Left forelimb (tissue), 1 donor: ENCODE measurements at places on chromosomes 16 and 17.

DNA sequence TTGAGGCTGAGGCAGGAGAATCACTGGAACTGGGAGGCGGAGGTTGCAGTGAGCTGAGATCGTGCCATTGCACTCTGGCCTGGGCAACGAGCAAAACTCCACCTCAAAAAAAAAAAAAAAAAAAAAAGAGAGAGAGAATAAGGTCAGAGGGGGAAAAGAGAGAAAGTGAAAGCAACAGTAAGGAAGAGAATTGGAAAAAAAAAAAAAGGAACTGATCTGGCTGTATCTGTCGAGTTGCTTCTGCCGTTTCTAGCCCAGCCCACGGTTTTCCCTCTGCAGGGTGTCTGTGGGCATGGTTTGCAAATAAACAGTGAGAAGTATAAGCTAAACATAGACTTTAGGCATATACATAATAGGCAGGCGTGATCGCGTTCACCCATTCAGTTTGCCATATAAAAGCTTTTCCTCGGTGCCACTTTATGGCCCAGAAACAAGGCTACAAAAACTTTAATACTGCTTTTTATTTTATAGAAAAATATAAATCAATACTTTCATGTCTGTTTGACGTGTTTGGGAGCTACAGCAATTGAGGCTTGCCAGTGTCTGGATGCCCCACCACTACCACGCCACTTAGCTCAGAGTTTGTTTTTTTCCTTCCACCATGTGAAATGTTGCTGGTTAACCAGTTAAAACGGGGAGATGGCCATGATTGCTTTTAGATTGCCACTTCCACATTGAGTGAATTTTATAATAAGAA is 436.7 kb downstream of the MAF start:
- no peak for DNase-seq

DNA sequence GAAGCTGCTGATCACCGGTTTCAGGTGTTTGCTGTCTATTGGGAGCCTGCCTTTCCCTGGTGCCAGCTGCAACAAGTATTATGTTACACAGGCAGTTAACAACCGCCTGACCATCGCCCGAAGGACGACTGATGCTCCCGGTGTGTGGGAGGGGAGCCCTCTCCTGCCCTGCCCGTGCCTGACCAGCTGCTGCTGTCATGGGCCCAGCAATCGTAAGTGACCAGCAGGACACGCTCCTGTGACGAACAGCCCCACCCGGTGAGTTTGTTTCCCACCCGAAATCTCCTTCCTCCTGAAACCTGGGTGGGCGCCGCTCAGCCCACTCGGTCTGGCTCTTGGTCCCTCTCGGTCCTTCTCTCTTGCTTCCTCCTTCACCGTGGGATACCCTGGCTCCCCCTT is 17.9 kb upstream of the UBE2I start:
- no peak for DNase-seq

DNA sequence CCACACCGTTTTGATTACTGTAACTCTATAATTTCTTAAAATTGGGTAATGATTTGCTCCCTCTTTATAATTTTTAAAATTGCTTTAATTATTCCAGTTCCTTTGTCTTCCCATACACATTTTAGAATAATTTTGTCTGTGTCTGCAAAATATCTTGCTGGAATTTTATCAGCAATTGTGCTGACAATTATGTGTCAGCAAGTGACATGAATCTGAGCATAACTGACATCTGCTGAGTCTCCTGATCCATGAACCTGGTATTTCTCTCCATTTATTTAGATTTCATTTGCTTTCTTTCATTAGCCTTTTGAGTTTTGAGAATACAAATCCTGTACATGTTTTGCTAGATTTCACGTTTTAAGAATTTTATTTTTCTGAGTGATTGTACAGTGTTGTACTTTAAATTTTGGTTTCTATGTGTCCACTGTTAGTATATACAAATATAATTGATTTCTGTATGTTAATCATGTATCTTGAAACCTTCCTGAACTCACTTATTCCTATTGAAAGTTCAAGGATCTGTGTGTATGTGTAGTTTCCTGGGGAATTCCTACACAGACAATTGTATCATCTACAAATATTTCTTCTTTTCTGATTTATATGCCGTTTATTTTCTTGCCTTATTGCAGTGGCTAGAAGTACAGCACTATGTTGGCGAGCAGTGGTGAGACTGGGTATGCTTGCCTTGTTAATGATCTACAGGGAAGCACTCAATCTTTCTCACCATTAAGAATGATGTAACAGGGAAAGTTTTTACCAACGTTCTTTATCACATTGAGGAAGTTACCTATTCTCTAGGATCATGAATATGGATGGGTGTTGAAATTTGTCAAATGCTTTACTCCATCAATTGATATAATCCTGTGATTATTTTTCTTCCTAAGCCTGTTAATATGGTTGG is 45.2 kb downstream of the N4BP1 start:
- no peak for DNase-seq

DNA sequence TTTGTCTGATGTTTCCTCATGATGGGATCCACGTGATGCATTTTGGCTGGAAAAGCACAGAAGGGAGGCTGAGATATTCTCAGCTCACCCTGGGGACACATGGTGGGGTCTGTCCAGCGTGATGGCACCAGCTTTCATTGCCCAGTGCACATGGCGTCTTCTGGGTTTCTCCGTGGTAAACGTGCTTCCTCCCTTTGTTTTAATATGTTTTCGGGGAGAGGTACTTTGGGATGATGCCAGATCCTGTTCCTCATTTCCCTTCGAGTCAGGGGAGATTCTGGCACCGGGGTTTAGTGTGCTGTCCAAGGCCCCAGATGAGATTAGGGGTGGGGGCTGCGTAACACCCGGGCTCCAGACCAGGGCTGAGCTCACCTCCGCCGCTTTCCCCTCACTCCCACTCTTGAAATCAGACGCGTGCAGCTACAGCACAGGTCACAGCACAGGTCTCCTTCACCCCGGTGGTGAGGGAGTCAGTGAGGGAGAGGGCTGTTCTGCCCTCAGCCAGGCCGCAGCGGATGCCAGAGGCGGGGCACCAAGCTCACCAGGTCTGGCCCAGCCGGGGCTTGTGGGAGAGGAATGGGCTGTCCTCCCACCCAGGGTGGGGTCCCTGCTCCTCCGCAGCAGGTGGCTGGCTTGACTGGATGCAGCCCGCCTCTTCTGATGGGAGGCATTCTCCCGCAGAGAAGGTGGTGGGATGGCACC is 33.9 kb downstream of the COX4I1 start:
- no peak for DNase-seq

DNA sequence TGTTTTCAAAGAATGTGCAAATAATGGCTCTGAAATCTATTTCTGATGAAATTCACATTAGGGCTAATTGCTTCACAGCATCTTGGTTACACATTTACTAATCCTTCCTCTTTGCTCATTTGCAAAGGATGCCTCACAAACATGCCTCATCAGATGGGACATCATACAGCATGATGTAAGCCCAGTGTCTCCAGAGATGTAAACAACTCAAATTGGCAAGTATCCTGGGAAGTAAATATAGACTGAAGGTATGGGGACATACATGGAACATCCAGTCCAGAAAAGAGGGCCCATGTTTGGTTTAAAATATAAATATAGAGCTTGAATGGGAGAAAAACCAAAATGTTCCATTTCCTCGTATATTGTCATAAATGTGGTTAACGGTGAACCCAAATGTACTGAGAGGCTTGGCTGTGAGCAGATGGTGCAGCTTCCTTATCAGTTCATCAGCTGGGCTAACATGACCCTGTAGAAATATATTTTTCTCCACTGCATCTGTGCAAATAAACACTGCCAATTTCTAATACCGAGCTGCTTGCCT is 142.9 kb upstream of the NUDT7 start:
- no peak for DNase-seq

DNA sequence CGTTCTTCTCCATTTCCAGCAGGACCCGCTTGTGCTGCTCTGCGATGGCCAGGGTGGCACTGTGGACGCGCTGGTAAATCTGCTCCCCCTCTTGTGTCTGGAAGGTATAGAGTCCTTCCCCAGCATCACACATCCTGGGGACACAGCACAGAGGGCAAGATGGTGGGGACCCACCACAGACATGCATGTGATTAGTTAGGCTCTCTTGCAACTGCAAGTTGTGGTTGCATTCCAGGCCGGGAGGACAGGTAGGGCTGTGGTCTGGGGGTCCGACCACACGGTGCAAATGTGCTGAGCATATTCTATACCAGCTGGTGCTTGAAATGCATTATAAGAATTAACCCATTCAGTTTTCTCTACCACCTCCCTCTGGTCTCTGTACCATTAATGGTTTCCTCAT is 11.4 kb downstream of the POLR2C start:
- no peak for DNase-seq

DNA sequence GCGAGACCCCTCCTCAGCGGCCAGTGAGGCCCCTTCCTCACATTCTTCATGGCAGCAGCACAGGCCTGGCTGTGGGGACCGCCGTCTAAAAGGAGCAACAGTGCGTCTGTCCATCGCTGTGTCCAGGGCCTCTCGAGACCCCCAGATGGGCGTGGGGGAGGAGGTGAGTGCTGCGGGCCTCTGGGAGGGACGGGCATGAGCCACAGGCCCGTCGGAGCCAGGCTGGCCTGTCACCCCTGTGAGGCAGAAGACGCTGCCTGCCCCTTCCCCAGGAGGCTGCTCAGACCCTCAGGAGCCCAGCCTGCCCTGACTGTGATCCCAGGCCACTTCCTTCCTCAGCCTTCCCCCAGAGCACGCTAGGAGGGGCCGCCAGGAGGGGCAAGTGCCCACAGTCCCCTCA is 2.1 kb upstream of the PYCR1 start:
- no peak for DNase-seq

DNA sequence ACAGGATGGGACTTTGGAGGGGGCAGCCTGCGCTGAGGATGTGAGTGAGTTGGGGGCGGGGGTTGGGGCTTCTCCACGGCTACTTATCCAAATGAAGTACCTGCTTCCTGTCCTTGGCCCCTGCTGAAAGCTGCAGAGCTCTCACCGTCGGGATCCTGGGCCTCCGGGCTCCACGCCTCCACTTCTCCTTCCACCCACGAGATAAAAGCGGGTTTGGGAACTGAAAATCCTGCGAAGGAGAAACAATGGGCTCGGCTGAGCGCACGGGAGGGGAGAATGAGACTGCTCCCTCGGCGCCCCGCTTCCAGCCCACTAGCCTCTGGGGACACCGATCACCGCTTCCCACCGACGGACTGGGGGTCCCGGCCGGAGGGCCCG is 486 bp downstream of the ZNF785 start:
- DNase-seq: no peak

- DNase-seq: no peak
Measured at GRCh38 chr17:76951375-76951905, 83.2 kb downstream of the MGAT5B start.

DNA sequence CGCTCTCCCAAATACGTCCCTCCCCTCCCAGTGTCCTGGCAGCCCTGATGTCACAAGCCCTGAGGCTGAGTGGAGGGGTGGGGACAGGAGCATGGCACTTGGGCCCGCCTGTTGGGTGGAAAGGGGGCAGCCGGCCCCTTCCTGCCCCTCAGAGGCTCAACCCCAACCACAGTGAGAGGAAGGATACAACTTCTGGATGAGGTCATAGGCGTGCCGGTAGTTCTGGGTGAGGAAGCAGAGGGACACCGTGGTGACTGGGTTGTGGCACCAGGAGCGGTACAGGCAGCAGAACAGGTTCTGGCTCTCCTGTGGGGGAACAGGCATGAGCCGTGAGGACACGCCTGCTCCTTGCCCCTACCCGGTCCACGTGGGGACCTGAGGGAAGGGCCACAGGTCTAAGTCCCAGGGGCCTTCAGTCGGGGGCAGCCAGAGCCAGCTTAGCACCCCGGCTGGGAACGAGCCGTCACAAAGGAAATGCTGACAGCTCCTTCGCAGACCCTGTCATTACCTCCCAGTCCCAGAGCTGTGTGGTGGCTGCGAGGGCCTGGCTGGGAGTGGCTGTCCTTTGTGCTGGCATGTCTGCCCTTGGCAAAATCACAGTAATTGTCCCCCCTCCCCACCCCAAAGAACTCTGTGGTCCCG is 11.2 kb upstream of the MTSS2 start:
- DNase-seq: no peak

DNA sequence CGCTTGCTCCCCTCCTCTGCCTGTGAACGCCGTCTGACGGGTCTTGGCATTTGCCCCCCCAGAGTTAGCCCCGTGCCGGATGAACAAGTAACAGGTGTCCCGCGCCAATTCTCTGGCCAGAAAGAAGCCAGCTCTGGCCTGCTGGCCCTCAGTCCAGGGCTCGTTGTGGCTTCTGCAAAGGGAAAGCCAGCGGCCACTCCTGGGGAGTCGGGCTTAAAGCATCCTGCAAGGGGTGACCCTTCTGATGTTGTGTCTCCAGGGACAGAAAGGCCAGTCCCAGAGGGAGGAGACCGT is 18.4 kb upstream of the OSGIN1 start:
- no peak for DNase-seq

DNA sequence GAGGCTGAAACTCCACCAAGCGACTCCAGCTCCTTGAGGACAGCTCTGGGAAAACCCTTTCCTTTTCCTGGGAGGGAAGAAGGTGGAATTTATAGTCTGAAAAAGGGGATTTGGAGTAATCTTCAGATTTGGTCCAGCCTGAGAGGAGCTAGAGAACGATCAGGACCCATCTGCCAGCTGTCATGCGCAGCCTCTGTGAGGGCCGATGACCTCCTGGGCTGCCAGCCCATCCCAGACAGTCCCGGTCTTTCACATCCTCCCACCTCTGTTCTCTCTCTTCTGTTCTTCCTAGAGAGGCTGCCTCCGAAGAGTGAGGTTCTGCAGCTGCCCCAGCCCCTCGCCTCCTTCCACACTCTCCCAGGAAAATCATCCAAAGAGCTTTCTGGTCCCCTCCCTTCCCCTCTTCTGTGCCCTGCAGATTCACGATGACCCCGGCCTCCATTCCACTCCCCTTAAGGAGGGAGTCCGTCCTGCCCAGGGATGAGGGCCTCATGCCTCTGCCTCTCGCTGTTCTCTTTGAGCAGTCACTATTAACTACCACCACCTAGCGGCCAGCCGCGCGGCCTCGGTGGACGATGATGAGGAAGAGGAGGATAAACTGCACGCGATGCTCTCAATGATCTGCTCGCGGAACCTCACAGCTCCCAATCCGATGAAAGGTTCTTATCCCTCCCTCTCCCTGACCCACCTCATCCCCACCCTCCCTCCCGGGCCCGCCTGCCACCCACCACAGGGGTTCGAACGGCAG is 29.6 kb downstream of the SGSM2 start:
- no peak for DNase-seq
